NCI-H446 treated with DMSO at 0.1 percent for 48 hours (cell line): ENCODE measurements at places on chromosomes 3 and 15.

DNA sequence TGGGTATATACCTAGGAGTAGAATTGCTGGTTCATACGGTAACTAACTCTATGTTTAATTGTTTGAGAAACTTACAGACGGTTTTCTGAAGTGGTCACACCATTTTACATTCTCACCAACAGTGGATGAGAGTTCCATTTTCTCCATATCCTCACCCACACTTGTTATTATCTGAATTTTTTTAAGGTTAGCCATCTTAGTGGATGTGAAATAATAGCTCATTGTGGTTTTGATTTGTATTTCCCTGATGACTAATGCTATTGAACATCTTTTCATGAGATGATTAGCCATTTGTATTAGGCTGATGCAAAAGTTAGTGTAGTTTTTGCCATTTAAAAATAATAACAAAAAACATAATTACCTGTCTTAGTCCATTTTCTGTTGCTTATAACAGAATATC lies 18.6 kb downstream of the CSTA start:
- no peak for DNase-seq

DNA sequence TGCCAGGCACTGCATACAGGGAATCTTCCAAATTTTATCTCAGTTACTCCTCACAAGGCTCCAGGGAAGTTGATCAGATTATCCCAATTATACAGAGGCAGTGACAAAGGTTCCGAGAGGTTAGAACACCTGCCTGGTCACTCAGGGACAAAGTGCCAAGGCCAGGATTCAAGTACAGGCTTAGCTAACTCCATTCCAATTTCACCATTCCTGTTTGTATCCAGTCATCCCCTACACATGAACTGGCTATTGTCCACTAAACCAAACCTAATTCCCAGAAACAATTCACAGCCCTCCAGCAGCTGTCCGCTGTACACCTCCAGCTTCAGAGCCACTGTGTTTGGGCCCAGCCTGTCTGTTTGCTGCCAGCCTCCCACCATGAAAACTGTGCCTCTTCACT lies 16.0 kb downstream of the MUC13 start:
- no peak for DNase-seq

DNA sequence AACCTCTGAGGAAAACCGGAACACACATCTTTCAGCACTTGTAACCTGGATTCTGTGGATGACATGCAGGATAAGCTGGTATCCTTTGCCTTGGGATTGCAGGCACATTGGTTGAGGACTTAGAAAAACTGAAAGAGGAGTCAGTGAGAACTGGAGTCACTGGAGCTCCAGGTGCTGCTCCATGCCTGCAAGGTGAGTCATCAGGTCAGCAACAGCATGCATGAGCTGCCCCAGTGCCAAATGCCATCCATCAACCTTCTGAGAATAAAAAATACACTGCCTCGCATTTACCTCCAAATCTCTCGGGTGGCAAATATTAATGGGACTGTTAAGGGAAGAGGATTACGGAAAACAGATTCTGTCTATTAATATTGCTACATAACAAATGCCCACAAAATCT lies 729.1 kb downstream of the NTRK3 start:
- peak; percentile 3 for DNase-seq

DNA sequence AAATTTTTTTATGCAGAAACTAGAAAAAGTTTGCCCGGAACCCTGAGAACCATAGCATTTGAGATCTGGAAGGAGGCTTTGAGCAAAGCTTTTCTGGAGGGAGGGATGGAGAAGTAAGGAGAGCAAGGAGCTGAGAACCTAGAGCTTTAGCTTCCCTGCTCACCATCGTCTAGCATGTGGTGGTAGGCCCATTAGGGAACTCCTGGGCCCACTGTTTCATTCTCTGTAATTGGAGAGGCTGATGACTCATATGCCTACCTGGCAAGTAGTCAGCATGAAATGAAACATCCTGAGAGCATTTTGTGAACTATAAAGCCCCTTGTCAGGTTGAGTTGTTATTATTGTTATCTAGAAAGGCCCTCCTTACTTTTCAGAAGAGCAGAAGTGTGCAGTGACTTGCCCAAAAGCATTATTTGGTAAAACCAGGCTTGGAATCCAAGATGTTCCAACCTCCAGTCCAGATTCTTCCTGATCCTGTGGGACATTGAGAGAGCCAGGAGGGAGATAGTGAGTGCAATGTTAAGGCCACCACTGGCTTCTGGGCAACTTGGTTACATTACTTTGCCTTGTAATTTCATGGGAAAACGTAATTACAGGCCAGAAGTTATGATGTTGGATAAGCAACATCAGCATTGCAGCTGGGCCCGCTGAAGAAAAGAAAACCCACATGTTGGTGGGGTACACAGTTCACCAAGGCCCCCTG lies 104.5 kb upstream of the BFSP2 start:
- peak; percentile 57 for DNase-seq

DNA sequence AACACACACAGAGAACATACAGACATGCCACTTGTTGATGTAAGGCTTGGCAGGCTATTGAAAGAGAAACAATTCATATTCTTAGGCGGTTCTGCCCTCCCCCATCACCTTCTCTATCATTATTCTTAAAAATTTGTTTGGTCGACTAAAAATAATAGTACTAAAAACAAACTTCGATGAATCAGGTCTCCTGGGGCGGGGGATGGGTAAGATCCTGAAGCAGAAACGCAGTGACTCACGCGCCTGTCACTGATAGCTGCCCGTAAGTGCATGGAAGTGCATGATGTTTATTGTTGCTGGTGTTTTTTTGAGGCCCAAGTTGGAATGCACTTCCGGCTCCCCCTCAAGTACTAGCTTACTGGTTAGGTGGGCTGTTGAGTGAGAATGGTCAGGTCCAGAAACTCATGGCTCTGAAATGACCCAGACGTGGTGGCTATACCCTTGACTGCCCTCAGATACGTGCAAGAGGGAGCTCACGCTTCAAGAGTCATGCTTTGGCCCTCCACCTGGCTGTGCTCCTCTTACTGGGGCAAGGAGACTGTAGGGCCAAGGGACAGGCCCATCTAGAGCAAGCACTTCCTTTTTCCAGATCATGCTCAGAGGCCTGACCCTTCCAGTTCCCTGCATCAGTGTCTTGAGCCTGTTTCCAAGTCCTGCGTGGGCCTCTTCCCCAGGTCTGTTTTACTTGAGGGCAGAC lies 10.9 kb downstream of the SMAD3 start:
- DNase-seq = no peak

DNA sequence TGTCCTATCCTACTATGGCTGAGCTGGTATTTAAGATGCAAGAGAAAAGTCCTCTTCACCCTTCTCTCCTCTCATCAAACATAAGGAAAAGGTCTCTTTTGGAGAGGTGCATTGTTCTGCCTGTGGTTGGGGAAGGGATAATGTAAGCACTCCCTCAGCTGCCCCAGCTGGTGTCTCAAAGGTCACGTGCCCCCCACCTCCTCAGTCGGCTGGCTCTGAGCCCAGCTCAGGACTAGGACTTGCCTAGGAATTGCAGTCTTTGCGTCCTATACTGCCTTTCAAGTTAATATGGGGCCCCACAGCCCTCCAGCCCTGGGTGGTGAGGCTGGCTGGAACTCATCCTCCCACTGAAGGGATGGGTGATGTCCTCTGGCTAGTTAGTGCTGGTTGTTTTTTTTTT lies 29.7 kb downstream of the OR4F15 start:
- no peak for DNase-seq

DNA sequence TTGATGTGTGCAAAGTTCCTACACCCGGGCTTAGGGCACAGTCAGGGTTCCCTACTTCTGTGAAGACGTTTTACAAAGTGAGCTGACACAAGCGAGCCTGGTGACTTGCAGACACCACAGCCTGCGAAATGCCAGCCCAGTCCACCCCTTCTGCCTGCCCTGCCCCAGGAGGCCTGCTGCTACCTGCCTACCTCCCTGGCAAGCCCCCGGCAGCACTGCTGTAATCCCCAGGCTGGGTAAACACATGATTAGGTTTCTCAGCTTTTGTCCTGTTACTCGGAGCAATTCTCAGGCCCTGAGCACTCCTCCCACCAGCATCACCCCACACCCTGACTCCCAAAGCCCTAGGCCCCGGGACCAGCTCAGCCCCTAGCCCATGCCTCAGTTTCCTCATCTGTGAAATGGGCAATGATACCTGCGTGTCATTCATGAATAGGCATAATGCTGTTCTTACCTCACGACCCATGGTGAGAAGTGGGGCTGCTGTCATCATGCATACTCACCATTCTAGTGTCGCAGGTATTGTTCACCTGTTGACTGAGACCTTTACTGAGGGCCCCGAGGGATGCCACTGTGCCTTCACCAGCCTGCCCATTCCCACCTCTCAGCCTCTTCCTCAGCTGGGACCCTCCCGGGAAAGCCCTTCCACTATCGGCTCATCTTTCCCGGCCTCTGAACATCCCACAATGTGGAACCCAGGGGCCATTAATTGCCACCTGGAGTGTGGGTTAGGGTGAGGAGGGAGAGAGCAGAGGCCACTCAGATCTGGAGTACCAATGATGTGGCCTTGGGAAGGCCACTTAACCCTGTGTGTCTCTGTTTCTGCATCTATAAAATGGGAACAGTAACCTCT lies 31.5 kb upstream of the SLC6A6 start:
- no peak for DNase-seq
